ENCODE measurements at places on chromosomes 1 and 21.

DNA sequence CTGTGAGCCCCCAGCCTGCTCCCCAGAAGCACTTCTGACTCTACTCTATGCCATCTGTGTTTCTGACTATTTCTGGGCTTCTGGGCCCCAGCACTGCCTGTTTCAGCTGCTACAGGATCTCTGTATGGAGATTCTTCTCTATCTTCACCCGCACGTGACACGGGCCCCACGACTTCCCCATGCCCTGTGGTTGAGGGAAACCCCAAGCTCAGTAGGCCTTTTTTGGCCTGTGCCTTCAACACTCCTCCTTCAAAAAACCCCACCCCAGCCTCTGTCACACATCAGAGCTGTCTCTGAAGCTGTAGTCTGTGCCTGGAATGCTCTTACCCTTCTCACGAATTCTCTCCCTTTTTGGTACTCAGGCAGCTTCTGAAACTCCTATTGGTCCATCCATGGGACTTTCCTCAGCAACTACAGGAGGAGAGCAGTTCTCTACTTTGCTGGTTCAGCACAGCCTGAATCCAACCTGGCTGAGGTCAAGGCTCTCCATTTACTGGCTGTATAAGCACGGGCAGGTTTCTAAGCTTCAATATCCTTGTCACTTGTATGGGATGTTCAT is 2.0 kb upstream of the NID1 start:
- DNase-seq, result no peak

DNA sequence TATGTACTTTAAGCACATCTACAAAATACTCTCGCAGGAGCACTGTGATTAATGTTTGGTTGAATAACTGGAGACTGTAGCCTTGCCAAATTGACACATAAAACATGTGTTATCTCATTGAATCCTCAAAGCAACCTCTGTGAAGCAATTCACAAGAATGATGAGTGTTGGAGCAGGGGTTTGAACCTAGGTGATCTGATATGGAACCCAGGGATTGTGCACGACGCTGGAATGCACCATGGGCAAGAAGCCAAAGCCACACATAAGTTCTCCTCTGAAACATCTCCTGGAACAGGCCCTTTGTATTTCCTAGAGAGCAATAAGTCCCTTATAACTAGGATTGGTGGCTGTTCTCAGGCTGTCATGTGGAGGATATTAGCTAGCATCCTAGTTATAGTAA is 124.6 kb upstream of the IVNS1ABP start:
- peak; percentile 95 for DNase-seq

DNA sequence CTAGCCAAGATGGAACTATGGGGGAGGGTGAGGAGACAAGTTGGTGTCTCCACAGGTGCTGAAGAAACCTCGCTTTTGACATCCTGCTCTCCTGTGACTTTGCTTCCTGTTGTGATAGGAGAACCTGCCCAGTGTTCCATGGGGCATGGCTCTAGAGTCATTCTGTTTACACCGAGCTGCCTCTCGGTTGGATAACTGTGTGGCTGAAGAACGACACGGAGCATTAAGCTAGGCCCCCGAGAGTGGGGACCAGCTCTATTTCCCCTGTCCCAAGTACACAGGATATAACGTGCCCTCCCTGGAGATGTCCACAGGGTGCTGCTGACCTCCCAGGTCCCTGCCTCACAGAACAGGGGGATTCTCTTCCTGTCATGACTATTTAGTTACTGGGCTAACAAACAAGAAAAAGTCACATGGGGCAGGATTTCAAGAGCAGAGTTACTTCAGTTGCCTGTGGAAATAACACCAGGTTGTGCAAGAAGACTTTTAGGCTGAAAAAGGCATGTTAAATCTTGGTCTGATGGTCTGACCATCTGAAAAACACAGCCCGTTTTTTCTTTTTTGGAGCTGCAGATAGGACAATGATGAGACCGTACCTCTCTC is 29.4 kb upstream of the PPP2R5A start:
- DNase-seq, result no peak

DNA sequence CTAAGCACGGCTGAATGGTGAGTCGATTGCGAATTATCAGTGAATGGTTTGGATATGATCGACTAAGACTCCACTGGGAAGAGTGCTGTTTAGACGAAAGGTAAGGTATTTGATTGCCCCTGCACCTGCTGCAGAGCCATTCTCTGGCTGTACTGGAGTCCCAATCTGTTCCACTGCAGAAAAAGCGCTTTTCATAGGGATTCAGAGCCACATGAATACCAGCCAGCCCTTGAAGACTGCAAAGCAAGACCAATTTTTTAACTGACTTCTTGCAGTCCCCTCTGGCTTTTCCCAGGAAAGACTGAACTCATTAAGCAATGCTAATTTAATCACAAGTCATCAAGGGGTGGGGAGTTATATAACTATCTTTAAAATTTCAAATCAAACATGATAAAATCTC is 1.3 kb downstream of the GREM2 start:
- no peak for DNase-seq

DNA sequence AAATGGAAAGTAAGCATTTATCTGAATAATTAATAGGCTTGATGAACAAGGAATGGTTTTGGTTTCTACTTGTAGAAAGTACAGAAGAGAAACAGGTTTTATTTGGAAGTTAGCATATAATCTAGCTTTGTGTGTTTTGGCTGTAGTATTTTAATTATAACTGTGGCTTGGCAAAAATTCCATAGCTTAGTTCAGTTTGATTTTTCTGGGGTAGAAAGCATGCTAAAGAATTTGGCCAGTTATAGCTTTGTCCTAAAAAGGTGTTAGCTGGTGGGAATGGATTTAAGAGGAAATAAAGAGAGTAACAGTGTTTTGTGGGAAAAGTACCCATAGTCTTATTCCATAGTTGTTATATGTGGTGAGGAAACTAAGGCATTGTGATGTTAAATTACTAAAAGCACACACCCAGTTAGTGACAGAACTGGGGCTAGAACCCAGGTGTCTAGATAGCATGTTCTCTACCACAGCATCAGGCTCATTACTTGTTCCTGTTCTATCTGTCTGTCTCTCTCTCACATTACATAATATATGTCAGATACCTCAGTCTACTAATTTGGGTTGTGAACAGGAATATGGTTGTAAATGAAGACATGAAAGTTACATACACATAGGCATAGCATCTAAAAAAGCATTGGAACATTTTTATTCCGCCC is 55.0 kb downstream of the MPZL1 start:
- DNase-seq, result no peak

DNA sequence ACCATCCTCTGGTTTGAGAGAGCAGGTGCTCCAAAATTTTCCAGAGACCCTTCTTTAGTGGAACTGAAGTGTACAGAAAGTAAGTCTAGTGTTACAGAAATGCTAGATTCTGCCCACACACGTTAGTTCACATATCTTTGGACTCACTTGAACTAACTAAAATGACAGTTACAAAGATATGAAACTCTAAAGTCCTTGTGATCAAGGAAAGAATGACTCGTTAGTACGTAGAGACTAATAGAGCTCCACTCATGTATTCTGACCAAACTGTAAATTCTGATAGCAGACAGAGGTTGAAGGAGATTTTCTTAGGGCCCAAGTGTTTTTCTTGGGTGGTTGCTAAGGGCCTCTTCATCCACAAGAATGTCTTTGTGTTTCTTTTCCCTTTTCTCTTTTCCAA is 491.5 kb upstream of the B3GALT2 start:
- no peak for DNase-seq

- no peak for DNase-seq
These were observed 20.0 kb upstream of the CLIC4 start for GRCh38 chr1:24725209-24725651.

- DNase-seq, result peak; percentile 54
These were observed 228.6 kb downstream of the PAPPA2 start for GRCh38 chr1:176691251-176692228.

DNA sequence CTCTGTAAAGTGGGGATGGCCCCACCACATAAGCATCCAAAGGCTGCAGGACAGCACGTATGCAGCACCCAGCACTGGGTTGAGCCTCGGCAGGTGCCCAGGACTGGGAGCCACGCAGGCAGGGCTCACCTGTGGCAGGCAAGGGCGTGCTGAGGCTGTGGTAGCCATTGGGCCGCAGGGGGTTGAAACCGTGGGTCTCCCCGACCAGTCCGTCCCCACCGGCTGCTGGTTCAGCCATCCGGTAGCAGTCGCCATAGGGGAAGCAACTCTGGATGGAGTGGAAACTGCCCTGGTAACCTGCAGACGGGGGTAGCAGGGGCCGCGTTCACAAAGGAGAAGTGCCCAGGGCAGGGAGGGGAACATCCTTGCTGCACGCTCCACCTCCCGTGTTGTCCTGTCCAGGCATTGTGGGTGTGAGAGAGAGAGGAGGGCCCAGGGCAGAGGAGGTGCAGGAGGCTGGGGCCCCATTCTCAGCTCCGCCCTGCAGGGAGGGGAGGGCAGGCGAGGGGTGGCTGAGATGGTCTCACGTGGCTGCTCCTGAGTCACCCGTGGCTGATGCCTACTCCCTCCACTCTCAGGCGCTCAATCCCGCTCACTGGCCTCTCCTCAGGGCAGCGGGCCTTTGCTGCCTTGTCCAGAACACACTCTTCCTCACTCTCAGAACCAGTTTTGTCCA is 49.9 kb downstream of the DMRTB1 start:
- DNase-seq, result no peak

DNA sequence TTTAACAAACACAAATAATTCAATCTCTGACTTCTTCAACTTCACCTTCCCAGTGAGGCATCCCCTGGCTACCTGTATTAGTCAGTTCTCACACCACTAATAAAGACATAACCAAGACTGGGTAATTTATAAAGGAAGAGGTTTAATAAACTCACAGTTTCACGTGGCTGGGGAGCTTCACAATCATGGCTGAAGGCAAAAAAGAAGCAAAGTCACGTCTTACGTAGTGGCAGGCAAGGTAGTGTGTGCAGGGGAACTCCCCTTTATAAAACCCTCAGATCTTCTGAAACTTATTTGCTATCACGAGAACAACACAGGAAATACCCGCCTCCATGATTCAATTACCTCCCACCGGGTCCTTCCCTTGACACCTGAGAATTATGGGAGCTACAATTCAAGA is 478.5 kb downstream of the ADGRL2 start:
- DNase-seq, result no peak

GRCh38 chr1:180265871-180266270 is 35.8 kb downstream of the LHX4 start:
- DNase-seq, result no peak

GRCh38 chr21:42584296-42584641 is 69.2 kb upstream of the PDE9A start:
- DNase-seq, result no peak

DNA sequence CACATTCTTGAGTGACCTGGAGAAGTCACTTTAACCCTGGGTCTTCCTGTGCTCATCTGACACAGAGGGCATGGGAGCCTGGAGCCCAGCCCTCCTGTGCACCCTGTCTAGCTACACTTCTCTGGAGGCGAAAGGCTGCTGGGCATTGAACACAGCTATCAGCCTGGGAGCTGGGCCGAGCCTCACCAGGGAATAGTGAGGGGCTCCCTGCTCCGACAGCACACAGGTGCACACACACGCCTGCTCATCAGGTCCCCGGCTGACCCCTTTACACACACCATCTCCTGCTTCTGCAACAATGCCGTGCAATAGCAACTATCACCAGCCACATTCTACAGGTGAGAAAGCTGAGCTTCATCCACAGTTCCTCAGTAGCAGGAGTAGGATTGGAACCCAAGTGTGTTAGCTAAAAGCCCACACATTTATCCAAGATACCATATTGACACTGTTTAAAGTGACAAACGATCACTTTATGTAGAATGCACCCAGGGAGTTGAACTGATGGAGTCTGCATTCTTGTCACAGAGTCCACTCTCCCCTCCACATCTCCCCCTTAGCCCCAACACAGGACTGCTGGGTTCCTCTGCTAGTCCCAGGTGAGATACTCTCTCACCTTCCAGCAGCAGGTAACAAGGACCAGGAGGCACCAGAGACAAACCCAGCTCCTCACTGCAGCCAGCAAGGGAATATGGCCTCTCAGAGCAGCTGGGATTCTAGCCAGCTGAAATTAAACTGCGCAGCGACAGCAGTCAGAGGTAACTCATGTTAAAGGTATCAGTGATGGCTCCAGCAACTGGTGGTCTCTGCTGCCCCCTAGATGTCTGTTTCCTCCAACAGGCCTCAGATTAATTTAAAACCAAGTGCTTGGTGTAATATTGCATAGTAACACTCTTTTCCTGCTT is 18.3 kb upstream of the CAPN8 start:
- peak; percentile 46 for DNase-seq

DNA sequence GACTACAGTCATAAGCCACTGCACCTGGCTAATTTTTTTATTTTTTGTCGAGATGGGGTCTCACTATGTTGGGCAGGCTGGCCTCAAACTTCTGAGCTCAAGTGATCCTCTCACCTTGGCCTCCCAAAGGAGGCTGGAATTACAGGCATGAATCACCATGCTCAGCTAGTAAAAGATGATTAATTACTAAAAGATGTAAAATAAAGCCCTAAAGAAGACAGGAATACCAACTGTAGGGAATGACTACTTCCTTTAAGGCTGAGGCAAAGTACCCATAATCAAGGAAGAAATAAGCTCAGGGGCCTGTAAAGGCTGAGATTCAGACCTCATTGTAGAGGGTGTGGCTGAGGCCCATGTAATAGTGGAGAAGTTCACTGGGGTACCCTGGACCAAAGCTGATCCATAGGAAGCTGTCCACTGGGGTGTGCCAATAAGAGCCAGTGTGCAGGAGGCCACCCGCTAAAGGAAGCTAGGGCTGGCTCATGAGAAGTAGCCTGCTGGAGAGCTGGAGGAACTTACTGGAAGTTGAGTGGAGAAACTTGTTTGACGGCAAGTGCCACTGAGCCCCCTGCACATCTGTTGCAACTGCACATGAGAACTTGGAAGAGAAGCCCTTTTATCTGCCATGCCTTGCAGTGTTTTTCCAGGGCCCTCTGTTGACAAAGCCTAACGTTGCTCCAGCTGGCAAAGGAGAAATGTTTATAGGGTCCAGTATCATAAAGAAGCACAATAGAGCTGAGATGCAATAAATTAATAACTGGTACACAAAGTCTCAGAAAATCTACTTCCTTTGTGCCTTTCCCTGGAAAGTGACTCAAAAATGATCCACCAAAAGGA is 17.8 kb upstream of the SERTAD4 start:
- DNase-seq, result no peak

- no peak for DNase-seq
These were observed 736 bp downstream of the KCNC4 start for GRCh38 chr1:110210604-110211495.

DNA sequence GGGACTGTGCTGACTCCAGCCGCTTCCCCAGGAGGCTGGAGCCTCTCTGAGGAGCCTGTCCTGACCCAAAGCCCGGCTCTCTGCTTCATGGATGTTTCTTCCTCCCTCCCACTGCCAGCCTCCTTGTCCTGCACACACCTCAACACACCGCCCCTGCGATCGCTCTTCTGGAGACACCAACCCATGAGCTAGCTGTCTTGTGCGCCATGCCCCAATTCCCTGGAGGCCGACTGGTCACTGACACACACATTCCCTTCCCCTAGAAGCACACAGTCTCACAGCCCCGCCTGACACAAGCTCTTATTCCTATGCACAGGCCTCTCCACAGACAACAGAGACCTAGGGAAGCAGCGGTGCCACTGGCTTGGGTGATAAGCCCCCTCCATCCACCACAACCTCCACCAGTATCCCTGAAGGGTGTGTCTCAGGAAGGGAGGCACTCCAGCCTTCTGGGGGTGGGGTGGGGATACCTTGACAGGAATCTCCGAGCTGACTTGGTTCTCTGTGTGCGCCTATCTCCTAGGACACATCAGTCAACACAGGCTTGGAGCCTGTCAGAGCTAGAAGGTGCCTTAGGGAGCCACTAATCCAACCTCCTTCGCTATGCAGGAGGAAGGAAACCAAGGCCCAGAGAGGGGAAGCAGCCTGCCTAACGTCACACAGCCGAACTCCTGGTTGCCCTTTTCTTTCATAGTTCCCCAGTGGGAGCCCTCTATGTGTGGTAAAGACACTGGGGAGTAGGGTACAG is 31.1 kb downstream of the AHDC1 start:
- DNase-seq, result peak; percentile 58

GRCh38 chr1:40478276-40478675 is 1.2 kb downstream of the ZFP69 start:
- no peak for DNase-seq
